ENCODE measurements at places on chromosomes 6 and 20.

GRCh38 chr20:18832546-18833200, 19.1 kb downstream of the SCP2D1 start:
- DNase-seq: no peak

GRCh38 chr6:37273690-37274089, 15.7 kb upstream of the TMEM217 start:
- DNase-seq: no peak

DNA sequence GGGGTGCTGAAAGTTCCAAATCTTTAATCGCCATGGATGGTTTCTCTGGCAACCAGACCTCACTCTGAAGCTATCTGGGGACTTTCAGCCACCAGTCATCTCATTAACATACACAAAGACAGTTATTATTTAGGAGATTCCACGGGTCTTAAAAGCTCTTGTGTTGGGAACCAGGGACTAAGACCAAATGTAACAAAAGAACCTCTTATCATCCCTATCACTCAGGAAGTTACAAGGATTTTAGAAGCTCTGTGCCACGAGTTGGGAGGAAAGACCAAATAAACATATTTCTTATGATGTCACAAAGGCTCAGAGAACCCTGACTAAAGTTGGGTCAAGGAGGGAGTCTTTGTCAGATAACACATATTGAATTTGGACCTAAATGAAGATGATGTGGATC, 17.7 kb downstream of the GPX6 start:
- no peak for DNase-seq

DNA sequence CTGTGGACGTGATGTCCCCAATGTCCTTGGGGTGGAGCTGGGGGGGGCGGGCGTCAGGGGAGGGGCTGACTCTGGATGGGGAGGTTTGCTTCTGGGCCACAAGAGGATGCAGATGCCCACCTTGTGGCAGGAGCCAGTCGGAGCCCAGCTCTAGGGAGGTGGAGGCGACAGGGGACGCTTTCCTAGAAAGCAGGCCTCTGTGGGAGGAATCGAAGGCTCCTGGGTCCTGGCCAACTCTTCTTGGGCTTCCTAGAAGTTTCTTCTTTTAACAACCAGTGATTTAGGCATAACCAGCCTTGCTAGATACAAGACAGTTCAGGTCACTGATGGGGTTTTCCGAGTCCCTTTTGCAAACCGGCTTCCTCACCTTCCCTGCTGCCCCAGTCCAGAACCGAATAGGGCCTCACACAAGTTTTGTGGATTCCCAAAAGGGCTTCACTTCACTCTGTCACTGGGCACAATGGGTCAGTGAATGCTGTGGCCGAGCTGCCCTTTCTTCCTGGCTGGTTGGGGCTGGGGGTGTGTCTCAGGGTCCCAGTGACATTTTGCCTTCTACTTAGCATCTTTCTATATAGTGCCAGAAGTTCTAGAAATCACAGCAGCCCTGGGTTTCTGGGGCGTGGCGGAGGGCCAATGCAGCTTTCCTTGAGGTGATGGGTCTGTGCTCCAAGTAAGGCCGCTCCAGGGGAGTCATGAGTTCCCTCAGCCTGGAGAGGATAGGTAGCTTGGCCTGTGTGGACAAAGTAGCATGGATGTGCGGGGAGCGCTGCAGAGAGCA, 78.4 kb upstream of the FOXP4 start:
- DNase-seq: peak; percentile 17

GRCh38 chr6:149895833-149896271, 2.1 kb downstream of the RAET1E start:
- DNase-seq: no peak

DNA sequence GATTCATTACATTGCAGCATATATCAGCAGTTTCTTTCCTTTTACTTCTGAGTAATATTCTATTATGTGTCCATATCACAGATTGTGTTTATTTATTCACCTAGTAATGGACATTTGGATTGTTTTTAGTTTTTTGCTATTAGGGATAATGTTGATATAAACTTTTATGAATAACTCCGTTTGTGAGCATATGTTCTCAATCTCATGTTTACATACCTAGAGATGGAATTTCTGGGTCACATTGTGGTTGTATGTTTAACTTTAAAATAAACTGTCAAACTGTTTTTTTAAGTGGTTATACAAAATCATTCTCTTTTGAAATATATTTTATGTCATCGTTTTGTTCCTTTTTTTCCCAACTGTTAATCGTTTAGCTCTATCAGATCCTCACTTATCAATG, 311.6 kb downstream of the MMUT start:
- no peak for DNase-seq

- no peak for DNase-seq
Observed at GRCh38 chr6:78268591-78269452, 598.5 kb upstream of the IRAK1BP1 start.

- DNase-seq: no peak
Observed at GRCh38 chr20:23667666-23668065, 21.2 kb downstream of the CST4 start.

- DNase-seq: peak; percentile 61
Observed at GRCh38 chr6:167485186-167485978, 160.5 kb downstream of the TTLL2 start.

DNA sequence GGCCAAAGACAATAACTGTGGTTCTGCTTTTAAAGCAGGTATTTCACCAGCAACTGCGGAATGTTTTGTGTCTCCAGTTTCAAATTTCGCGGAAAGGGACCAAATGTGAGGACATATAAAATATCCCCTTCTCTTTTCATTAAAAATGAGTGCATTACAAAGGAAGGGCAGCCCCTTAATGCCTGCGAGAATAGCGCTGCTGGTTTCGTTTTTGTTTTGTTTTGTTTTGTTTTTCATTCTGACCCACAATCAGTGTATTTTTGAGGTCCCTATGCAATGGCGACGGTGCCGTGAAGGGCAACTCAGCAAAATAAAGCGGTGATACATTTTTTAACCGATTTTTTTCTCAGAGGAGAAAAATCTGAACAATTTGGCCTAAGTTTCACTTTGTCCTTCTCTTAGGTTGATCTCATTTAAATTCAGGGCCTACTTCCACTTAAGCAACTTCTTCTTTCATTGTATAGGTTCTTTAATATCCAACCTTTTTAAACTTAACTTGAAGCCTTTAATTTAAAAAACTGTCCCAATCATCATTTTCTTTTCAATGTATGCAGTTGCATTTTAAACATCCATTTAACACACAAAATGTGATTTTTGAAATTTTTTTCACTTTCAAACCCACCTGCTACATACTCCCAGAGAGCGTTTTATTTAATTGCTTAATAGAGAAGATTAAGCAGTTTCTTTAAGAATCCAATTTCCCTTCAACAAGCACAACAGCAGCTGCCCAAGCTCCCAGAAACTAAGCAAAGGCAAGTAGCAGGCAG, 2.9 kb upstream of the HIVEP2 start:
- no peak for DNase-seq

DNA sequence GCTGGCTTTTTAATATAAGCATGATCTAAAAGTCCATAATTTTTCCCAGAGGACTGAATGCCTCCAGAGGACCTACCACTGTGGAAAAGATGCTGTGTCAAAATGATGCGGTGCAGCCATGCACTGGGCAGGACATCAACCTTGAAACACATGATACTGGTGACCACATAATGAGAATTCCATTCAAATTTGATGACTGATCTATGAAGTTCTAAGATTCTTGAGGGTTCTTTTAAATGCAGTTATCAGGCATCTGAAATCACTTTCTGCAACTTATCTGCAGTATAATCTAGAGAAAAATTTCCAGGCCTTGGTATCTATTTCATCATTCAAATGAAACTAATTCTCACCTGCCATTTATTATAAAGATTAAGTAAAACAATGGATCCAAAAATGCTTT, 15.0 kb upstream of the MARCKS start:
- no peak for DNase-seq

DNA sequence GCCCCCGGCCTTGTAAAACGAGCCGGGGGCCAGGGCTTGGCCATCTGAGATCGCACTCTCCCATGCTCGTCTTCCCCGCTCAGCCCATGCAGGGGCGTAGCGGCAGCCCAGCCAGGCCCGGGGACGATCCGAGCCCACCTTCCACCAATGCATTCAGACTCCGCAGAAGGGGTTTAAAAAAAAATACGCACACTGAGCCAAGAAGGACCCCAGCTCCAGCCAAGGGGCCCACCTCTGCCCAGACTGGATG, 320 bp downstream of the GSTA4 start:
- no peak for DNase-seq

DNA sequence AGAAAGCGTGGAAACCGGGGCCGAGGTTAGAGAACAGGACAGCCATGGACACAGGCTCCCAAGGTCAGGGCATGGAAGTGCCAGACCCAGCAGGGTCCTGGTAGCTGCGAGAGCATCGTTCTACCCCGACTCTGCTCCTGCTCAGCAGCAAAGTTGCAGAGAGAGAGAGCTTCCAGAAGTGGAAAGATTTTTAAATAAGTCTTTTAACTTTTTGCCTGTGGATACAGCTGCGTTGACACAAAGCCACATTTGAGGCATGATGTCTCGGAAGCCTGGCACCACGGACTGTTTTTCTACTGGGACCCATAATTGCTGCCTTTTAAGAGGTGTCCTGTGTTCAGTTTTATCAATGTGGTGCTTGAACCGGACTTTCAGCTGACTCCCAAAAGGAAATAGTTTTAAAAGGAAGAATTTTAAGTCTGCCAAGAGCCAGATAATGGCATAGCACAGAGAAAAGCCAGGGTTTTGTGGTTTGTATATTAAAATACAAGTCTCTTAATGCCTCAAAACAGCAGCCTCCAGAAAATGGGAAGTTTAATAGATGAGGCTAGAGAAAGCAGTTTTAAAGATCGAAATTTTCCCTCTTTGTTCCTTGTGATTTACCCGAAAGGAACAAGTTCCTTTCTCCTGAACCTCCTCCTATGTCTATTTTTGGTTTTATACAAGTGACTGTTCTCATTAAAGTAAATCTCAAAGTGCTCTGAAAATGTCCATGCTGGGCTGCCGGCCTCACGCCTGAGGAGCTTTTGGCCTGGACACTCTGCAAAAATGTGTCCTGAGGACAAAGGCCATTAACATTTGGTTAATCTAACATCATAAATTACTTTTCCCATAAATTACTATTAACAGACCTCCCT, 91.5 kb downstream of the RIN2 start:
- peak; percentile 81 for DNase-seq

GRCh38 chr20:36572701-36573102, 695 bp upstream of the TGIF2 start:
- no peak for DNase-seq

DNA sequence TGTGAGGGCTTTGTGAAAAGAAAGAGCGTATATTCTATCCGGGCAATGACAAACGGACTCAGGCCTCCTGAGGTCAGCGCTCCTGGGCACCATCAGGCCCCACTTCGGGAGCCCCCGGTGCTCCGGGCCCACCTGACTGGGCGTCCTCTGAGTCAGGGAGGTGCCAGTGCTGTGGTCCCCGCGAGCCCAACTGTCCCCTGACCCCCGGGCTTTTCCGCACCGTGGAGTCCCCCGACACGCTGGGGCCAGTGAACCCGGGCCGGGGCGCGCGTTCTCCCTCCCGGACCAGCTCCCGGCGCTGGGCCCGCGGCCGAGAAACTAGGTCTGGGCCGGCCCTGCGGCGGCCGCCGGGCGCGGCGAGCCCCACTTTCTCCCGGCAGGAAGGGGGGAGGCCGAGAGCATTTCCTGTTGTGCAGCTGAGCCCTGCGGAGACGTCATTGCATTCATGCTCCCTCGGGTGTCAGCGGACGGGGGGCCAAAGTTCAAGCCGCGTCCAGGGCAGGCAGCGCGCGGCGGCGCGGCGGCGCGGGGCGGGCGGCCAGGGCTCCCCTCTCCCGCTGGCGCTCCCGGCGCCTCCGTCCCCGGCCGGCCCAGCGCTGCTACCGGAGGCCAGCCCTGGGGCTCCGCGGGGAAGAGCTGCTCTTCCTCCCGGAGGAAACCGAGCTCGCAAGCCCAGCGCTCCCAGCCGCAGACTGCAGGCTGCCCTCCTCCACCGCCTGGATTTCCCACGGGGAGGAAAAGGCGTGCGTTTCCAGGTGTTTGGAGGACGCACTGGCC, 18.3 kb downstream of the HIVEP2 start:
- DNase-seq: peak; percentile 89

DNA sequence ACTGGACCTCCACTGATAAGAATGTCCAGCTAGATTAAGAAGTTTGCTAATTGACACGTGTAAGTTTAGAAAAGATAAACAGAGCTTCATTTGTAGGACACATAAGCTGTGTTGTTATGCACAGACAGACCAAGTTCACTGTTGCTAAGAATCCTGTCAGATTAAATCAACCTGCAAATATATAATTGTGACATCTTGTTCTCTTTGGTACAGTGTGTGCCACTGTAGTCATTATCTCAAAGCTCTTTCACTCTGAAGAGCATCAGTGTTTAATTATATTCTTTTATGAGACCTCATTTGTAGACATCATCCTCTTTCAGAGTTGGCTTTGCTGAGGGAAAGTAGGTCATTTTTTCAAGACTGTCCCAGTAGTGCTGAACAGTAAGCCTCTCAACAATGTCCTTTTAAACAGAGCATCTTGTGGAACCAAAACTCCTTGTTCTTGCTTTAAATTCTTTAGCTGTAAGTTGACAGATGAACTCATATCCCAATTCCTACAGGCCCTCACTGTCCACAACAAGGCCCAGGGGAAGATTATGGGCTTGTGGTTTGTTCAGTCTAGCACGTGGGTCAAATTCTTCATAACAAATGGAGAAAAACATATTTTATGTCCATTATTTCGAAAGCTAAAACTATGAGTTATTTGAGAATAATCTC, 252.4 kb downstream of the HDGFL1 start:
- DNase-seq: no peak

DNA sequence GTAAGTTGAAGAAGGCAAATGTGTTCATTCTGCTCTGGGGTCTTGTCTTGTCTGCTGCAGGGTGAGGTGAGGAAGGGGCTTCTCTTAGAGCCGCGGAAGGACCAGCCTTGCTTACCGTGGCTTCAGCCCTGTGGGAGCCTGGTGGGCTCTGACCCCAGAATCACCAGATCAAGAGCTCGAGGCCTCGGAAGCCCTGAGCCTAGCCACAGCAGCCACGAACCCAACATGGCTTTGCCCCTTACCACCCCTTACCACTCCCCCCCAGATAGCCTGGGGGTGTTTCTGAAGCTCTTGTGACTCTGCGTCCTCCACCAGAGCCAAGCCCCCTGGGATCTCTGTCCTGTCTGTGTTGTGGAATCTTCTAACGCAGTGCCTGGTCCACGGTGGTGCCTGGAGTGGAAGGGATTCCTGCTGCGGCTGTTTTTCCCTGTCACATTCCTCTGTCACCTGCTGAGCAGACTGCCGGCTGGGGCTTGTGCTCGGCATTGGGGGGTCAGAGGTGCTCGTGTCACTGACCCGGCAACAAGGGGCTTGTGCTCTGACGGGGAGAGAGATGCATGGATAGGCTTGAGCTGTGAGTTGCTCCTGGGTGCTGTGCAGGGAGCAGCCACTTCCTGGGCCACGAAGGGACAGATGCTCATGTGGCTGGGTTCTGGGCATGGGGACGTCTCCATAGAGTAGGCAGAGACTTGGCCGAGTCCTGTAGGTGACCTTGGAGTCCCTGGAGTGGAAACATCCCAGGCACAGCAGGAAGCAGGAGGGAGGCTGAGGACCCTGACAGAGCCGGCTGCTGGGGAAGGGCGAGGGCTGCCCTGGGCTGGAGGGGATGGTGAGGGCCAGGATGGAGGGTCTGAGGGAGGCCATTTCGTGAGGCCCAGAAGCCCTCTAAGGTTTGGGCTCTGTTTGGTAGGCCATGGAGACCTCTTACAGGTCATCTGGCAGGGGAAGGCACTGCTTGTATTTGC, 316.0 kb downstream of the QKI start:
- no peak for DNase-seq

GRCh38 chr20:9022376-9022775, 46.5 kb upstream of the PLCB4 start:
- peak; percentile 35 for DNase-seq

- no peak for DNase-seq
Observed at GRCh38 chr20:57742507-57743181, 32.8 kb upstream of the PMEPA1 start.

- DNase-seq: peak; percentile 35
Observed at GRCh38 chr6:53179961-53180651, 31.5 kb upstream of the GCM1 start.
